Cortex of kidney (tissue), 1 donor: ENCODE measurements at places on chromosomes 3 and 15.

DNA sequence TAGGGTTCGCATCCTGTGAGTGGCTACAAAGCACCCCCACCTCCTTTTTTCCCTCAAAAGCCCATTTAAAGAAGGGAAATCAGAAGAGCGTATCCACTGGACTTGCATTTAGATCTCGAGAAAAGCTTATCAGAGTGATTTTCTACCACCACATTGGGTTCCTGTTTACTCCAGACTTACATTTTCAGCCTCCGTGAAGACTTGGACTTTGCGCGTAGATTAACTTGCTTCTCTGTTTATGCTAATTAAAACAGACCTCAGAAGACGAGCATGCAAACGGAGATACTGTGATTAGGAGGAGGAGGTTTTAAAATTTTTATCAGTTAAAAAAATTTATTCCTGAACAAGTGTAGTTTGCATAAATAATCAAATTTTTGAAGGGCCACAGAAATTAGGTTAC is 115.7 kb downstream of the AKAP13 start:
- no peak for DNase-seq

DNA sequence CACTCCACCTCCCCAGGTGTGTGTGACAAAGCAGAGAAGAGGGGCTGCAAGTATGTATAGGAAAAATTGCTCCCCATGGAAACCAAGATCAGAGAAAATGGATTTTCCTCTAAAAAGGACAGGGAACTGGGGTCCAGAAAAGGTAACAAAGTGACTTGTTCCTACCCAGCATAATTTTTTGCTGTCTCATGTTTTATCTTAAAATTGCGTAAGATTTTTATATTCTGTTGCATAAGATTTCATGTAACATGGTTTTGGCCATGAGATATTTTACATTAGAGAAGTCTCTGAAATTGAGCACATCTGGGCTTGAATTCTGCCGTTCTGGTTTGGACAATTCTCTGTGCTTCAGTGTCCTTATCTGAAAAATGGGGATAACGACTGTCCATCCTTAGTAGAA is 335.7 kb upstream of the RORA start:
- DNase-seq = no peak

- no peak for DNase-seq
Observed at GRCh38 chr15:74807282-74807681, 5.4 kb upstream of the LMAN1L start.

- DNase-seq = no peak
Observed at GRCh38 chr3:186880406-186880805, 37.9 kb downstream of the ADIPOQ start.

DNA sequence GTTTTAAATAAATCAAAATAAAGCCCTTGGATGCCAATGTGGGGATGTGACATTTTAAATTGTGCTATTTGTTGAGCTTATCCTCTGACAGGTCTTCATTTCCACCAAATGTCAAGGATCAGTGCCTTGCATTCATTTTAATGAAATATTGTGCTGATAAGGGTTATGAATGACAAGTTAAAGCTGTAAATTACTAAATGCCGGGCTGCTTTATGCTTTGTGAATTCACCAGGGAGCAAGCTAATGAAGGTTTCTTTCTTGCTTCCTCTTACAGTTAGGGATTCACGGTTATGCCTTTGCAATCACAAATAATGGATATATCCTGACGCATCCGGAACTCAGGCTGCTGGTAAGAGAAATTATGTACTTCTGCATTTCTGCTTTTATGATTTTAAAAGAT is 81.7 kb downstream of the LRTM1 start:
- DNase-seq = no peak

DNA sequence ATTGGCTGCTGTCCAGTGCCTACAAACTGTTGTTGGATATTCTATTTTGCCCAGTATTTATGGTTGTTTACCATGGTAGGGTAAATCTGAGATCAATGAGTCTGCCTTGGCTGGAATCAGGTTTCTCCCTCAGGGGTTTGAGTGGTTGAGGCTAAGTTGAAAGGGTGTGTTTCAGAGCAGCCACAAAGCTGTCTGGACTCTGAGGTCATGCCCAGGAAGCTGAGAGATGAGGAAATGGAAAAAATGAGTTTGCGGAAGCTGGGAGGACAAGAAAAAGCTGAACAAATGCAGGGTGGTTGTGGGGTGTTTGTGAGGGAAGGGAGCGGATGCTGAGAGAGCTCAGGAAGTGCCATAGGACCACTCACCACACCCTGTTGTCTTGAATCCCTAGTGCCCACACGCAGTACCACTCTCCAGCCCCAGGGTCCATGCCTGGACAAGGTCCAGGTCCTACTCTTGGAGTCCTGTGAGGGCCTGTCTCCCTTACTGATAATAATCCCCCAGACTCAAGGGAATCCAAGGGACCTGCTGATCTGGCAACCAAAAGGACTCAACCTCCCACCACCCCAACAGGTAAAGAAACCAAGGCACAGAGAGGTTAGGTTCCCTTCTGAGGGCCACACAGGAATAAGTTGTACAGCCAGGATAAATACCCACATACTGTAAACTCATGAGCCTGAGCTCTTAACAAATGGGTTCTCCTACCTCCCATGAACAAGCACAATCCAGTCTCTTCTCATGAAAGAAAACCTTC is 81.6 kb downstream of the PPCDC start:
- no peak for DNase-seq

- no peak for DNase-seq
Observed at GRCh38 chr3:13064159-13064868, 8.9 kb downstream of the IQSEC1 start.

DNA sequence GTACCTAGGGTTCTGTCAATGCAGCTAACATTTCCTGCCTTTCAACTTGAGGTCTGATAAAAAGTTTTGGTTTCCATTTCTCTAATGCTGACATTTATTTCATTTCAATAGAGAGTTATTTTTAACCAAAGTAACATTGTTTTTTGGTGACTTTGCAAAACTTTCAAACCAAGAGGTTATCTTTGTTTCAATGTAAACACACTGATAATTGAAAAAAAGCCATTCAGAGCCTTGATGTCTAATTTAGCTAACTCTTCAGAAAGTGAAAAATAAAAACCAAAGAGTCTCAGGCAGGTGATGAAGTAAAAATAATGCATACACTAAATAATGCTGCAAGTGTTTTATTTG is 9.6 kb upstream of the TIPARP start:
- DNase-seq = no peak

GRCh38 chr3:61702453-61702852 is 141.1 kb downstream of the PTPRG start:
- DNase-seq = no peak

GRCh38 chr3:149958171-149958796 is 12.4 kb downstream of the PFN2 start:
- DNase-seq = no peak

- no peak for DNase-seq
Observed at GRCh38 chr3:27010834-27011233, 358.3 kb downstream of the NEK10 start.
